ENCODE measurements at places on chromosomes 7 and 10.

- DNase-seq = peak; percentile 48
Measured at GRCh38 chr7:143372070-143372469, 9.1 kb upstream of the ZYX start.

DNA sequence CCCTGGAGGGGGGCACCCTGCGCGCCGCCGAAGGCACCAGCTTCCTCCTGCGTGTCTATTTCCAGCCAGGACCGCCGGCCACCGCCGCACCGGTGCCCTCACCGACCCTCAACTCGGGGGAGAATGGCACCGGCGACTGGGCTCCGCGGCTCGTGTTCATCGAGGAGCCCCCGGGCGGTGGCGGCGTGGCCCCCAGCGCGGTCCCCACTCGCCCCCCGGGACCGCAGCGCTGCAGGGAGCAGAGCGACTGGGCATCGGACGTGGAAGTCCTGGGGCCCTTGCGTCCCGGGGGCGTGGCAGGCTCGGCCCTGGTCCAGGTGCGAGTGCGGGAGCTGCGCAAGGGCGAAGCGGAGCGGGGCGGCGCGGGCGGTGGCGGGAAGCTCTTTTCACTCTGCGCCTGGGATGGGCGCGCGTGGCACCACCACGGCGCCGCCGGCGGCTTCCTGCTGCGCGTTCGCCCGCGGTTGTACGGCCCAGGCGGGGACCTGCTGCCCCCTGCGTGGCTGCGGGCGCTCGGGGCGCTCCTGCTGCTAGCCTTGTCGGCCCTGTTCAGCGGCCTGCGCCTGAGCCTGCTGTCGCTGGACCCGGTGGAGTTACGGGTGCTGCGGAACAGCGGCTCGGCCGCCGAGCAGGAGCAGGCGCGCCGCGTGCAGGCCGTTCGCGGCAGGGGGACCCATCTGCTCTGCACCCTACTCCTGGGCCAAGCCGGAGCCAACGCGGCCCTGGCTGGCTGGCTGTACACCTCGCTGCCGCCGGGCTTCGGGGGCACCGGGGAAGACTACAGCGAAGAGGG lies 594 bp downstream of the CNNM1 start:
- DNase-seq = no peak

DNA sequence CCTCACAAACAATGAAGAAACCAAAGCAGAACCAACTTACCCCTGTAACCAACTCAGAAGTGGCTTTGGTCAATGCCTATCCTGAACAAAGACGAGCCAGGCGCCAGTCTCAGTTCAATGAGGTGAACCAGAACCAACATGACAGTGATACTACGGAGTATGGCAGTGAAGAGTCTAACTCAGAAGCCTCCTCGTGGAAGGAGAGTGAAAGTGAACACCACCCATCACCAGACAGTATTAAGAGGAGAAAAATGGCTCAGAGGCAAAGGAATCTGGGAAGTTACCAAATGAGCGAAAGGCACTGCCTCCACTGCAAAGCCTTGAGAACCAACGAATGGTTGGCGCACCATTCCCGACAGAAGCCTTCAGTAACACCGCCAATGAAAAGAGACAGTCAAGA lies 8.4 kb downstream of the SSMEM1 start:
- DNase-seq = no peak

DNA sequence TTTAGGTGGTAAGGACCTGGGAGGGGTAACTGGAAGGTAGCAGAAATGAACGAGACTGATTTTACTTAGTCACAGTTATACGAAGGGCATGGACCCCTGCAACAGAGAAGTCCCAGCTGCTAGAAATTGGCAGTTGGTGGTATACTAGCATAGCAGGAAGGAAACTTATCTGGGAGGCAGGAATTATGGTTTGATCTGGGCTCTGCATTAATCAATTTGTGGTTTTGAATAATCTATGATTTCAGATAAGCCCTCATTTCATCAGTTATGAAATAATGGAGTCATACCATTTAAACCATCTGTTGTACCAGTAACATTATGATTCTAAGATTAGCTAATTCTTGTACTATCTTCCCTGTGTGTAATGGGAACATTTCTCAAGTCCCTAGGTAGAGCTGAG lies 54.0 kb upstream of the TMEM229A start:
- no peak for DNase-seq

- DNase-seq = no peak
Measured at GRCh38 chr7:64098-64915, 128.1 kb upstream of the FAM20C start.

DNA sequence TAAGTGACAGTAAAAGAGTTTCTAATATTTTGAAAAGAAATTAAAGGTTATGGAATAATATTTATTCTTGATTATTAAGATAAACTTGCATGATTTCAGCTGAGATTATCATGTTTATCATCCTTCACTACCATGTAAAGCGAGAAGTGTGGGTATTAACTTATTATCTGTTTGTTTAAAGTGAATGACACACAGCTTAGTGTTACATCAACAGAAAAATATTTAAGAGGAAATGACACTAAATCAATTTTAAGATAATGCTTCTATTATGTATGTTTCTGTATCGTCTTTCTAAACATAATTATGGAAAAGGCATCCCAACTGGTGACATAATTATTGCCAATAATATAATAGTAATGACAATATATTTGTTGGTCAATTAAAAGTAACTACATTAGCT lies 213.1 kb downstream of the PCDH15 start:
- no peak for DNase-seq

- DNase-seq = no peak
Measured at GRCh38 chr7:157016352-157017041, 6.0 kb upstream of the MNX1 start.

- no peak for DNase-seq
Measured at GRCh38 chr10:132195366-132196075, 8.8 kb downstream of the DPYSL4 start.

DNA sequence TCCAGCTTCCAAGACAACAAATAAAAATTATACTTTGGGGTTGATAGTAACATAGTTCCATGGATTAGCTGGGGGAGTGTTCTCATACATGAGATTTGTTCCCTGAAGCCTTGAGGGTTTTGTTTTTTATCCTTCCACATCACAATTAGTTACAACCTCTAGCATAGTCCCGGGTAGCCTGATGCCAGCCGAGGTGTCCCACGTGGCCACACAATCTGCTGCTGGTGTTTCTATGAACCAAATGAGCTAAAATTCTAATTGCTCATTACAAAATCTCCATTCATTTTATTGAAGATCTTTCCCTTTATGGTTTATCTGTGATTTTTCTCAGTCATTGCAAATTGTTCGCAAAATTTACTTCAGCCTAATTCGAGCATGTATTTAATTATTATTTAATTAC lies 84.7 kb downstream of the CACNA2D1 start:
- DNase-seq = no peak

- DNase-seq = no peak
Measured at GRCh38 chr10:48472501-48473069, 132.3 kb downstream of the ARHGAP22 start.

GRCh38 chr7:122847871-122848473 lies 38.3 kb downstream of the CADPS2 start:
- DNase-seq = no peak

GRCh38 chr10:12617191-12618175 lies 268.1 kb downstream of the CAMK1D start:
- no peak for DNase-seq

DNA sequence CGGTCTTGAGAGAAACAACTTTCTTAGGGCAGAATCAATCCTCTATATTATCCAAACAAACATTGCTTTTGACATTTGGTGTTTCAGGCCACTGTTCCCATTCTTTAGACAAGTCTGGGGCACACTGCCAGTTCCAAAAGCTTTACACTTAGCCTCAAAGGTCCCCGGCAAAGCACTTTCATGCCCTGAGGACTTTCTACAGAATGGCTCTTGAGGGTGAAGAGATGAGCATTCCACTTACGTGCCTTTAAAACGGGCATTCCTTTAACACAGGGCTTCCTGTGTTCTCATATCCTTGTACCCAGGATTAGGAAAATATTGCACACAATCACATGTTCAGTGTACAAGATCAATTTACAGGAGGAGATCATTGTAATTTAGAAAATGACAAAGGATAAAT lies 13.1 kb upstream of the TMEM213 start:
- no peak for DNase-seq

DNA sequence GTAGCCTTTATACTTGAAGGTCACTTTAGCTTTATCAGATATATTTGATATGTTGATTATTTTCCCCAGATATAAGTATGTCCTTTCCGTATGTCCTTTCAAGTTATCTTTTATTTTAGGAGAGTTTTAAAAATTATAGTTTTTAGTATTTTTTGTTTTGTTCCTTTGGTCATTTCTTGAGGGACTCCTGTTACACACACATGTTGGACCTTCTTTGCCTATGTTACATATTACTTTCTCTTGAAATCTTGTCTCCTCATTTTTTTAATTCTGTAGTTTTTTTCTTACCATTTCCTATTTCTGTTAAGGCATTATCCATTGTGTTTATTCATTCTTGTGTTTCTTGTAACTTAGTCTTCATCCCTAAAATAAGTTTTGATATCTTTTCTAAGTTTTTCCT lies 23.9 kb downstream of the GLCCI1 start:
- no peak for DNase-seq

- DNase-seq = no peak
Measured at GRCh38 chr7:159033473-159033825, 111.2 kb downstream of the VIPR2 start.

DNA sequence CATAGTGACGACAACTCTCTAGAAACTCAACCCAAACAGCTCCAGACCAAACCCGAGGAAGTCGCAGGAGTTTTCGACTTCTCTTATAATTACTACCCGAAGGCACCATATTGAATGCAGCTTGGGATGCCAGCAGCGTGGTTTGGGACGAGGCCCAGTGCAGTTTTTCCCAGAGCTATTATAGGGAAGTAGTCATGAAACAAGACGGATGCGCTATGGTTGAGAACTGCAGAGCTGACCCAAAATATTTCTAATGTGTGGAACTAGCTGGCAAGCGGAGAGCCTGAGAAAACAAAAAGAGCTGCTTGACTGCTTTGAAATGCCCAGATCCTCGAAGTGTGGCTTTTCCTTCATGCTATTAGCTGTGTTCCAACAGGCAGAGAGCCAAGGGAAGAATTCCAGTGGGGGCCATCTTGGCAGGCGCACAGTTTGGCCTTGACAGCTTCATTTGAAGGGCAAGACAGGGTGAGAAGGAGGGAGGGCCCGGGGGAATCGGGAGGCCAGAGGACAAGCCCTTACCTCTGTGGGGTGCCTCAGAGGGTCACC lies 122.7 kb downstream of the CUL2 start:
- no peak for DNase-seq

GRCh38 chr7:112573302-112574039 lies 92.7 kb downstream of the LSMEM1 start:
- DNase-seq = no peak

GRCh38 chr10:6348096-6348874 lies 145.6 kb downstream of the PFKFB3 start:
- DNase-seq = peak; percentile 72

DNA sequence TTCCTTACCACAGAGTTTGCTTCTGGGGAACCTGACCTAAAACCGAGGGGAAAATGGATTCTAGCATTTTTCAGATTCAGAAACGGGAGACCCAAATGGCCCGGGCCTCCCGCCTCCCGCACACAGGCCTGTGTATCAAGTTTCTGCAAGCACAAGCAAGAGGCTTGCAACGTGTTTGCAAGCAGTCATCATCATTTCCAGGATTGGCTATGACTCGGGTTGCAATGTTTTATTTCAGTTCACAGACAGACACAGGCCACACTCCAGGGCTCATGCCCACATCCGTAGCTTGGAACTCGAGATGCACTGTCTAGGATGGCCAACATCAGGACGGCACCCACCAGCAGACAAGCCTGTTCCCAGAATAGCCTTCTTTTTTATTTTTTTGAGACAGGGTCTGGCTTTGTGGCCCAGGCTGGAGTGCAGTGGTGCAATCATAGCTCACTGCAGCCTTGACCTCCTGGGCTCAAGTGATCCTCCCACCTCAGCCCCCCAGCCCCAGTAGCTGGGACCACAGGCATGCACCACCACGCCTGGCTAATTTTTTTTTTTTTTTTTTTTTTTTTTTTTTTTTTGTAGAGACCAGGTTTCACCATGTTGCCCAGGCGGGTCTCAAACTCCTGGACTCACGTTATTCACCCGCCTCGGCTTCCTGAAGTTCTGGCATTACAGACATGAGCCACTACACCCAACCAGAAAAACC lies 68.1 kb upstream of the FOXK1 start:
- no peak for DNase-seq

DNA sequence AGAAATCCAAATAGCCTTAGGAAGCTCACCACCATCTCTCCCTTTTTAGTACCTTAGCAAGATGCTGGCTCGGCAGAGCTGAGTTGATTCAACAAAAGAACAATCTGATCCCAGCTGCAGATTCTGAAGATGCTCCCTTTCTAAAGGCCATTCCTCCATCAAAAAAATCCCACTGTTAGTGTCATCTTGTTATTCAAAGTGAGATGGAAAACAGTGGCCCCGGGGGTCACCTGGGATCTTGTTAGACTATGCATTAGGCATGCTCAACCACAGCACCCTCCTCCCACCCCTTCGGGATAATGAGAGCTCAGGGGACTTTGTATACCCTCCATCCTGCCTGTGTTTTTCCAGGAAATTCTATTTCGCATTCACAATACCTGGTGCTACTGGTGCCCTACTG lies 2.4 kb downstream of the NCAPG2 start:
- DNase-seq = no peak

GRCh38 chr7:74206589-74207120 lies 3.2 kb upstream of the LAT2 start:
- peak; percentile 75 for DNase-seq

GRCh38 chr10:123995461-123996131 lies 97.8 kb downstream of the CHST15 start:
- no peak for DNase-seq

GRCh38 chr7:132551439-132551838 lies 24.8 kb downstream of the PLXNA4 start:
- no peak for DNase-seq

- DNase-seq = no peak
Measured at GRCh38 chr7:41006306-41006995, 696.4 kb downstream of the INHBA start.

- no peak for DNase-seq
Measured at GRCh38 chr10:25747084-25747483, 186.9 kb upstream of the MYO3A start.

DNA sequence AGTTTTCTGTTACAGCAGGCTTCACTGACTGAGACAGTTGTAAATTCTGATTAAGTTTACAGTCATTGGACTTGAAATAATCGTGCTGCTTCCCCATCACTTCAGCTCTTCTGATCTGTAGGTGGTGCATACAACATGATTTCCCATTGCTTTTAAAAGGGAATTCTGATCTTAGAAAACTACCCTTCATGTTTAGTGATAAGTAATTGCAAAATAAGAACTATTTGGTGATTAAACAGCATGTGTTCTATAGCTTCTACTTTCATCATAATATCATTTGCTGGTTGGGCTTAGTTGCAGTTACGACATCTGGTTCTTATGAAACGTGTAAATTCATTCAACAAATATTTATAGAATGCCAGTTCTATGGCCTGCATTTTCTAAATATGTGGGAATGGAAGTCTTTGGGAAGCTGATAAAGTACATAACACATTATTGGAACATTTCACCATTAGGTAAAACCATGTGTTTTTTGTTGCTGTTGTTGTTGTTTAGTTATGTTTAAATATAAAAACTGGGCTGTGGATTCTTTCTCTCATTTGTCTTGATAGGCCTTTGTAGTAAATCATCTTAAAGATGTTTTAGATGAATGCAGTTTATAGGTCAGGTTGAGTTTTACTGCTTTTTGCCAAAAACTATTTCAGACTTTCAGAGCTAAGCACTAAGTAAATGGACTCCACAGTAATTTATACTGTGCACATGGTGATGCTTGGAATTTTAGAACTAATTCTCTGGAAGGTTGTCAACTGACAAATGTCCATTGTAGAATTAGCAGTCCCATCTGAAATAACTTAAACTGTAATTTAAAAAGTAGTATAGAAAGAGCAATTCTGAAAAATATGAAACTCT lies 13.1 kb downstream of the GNAI1 start:
- no peak for DNase-seq

- no peak for DNase-seq
Measured at GRCh38 chr7:78510580-78511188, 712.1 kb downstream of the PHTF2 start.
